Type B pancreatic cell (in vitro differentiated cells): ENCODE measurements at places on chromosomes 4 and X. TPM values are rescaled to one million over a fixed set of nuclear protein-coding genes. Genes with fewer than 3 reads are reported as not detected.

- H3K36me3 ChIP-seq: no peaks in the 10 kb centered on the region
- H3K4me3 ChIP-seq: no peak overlapping the region
- peaks cover 5% of the 10 kb centered on the region for H3K4me1 ChIP-seq
- no peak overlapping the region for H3K27ac ChIP-seq
Measured at GRCh38 chr4:147581606-147582350, 35.4 kb upstream of the TMEM184C start.

GRCh38 chr4:183448436-183448835 lies 4.0 kb downstream of the CDKN2AIP start:
- peak overlapping the region; percentile 67 for H3K4me3 ChIP-seq
- no peak for DNase-seq
- H3K27me3 ChIP-seq: no peaks in the 10 kb centered on the region
- H3K27ac ChIP-seq: no peak overlapping the region

DNA sequence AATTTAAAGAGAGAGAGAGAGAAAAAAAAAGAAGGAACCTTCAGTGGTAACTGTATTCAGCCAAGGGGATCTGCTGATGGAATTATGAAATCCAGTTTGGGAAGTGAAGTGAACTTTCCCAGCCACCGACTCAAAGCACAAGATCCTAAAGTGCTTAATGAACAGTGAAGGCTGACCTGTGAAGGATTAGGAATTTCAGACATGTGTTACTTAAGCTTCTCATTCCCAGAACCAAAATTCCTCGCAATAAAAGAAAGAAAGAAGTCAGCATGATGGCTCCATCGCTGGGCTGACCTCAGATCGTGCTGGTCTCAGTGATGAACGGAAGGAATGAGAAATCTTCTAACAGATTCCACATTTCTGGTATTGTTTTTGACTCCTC lies 135.2 kb downstream of the ARSF start:
- H3K27ac ChIP-seq: peak overlapping the region; percentile 95
- H3K4me1 ChIP-seq: peaks cover 42% of the 10 kb centered on the region
- H3K4me3 ChIP-seq: peak overlapping the region; percentile 68
- H3K36me3 ChIP-seq: no peaks in the 10 kb centered on the region

GRCh38 chr4:139042981-139043460 lies 27.4 kb downstream of the NOCT start:
- H3K27me3 ChIP-seq: no peaks in the 10 kb centered on the region
- H3K27ac ChIP-seq: no peak overlapping the region
- no peak for DNase-seq
- no peak overlapping the region for H3K4me3 ChIP-seq

GRCh38 chr4:54731552-54731951 lies 73.8 kb downstream of the KIT start:
- H3K4me1 ChIP-seq: no peaks in the 10 kb centered on the region
- no peak overlapping the region for H3K4me3 ChIP-seq
- H3K36me3 ChIP-seq: peaks cover 12% of the 10 kb centered on the region
- no peak overlapping the region for H3K27ac ChIP-seq
- no peaks in the 10 kb centered on the region for H3K27me3 ChIP-seq

- H3K4me3 ChIP-seq: no peak overlapping the region
- no peaks in the 10 kb centered on the region for H3K36me3 ChIP-seq
- no peaks in the 10 kb centered on the region for H3K27me3 ChIP-seq
- peaks cover 24% of the 10 kb centered on the region for H3K4me1 ChIP-seq
- H3K27ac ChIP-seq: peak overlapping the region; percentile 20
Measured at GRCh38 chr4:153418558-153418957, 47.6 kb upstream of the TMEM131L start.

GRCh38 chrX:16023790-16024734 lies 99.3 kb upstream of the GRPR start:
- no peak for DNase-seq
- H3K4me1 ChIP-seq: no peaks in the 10 kb centered on the region
- H3K27ac ChIP-seq: no peak overlapping the region
- H3K36me3 ChIP-seq: no peaks in the 10 kb centered on the region
- no peak overlapping the region for H3K4me3 ChIP-seq
- no peaks in the 10 kb centered on the region for H3K27me3 ChIP-seq

DNA sequence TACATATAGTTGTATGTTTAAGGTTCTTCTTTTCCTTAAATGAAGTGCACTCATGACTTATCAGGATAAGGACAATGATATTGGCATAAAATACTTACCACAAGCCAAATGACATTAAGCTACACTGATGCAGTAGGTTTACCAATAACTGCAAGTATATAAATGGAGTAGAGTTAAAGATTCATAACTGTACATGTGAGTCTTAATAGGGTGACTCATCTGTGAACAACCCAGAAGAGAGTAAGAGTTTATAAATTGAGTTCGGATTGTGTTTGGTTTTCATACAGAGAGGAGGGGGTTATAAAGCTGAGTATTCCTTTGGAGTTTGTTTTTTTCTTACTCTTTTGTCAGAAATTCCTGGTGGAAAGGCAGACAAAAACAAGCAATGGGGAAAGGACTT lies 144.8 kb downstream of the TLL1 start:
- no peak overlapping the region for H3K4me3 ChIP-seq
- no peak for DNase-seq
- no peaks in the 10 kb centered on the region for H3K36me3 ChIP-seq
- no peaks in the 10 kb centered on the region for H3K27me3 ChIP-seq

DNA sequence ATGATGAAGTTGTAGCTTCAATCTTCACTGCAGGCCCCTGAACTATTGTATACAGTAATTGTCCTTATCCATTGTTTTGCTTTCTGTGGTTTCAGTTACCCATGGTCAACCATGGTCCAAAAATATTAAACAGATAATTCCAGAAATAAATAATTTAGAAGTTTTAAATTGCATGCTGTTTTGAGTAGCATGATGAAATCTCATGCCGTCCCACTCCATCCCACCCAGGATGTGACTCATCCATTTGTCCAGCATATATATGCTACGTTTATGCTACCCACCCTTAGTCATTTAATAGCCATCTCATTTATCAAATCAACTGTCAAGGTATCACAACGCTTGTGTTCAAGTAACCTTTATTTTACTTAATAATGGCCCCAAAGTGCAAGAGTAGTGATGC lies 34.5 kb downstream of the IQCM start:
- no peak overlapping the region for H3K27ac ChIP-seq
- H3K4me3 ChIP-seq: no peak overlapping the region
- DNase-seq: no peak
- no peaks in the 10 kb centered on the region for H3K4me1 ChIP-seq

- H3K27me3 ChIP-seq: no peaks in the 10 kb centered on the region
- peaks cover 45% of the 10 kb centered on the region for H3K4me1 ChIP-seq
- H3K4me3 ChIP-seq: no peak overlapping the region
- no peaks in the 10 kb centered on the region for H3K36me3 ChIP-seq
Measured at GRCh38 chr4:3308691-3309090, 15.9 kb downstream of the RGS12 start.

Gene BMX
- 0.24 TPM in 1 of 2 replicates, not detected in the other for total RNA-seq

Gene DUX4
- total RNA-seq: not detected in 2 replicates

Gene CCNA2
- 22.6 and 48.1 TPM in 2 replicates for total RNA-seq
